ENCODE measurements at places on chromosomes 3 and 15. TPM values are rescaled to one million over a fixed set of nuclear protein-coding genes. Genes with fewer than 3 reads are reported as not detected.

Gene NEDD4
- 9.6 TPM for total RNA-seq

Gene MST1
- 9.3 TPM for total RNA-seq

Gene CCR3
- not detected for total RNA-seq

Gene GOLGA8S
- 0.07 TPM for total RNA-seq

Gene PRRT3
- total RNA-seq: 18.8 TPM

Gene AHSG
- total RNA-seq: not detected

GRCh38 chr15:80246425-80246894 lies 5.6 kb downstream of the CTXND1 start:
- H3K27ac ChIP-seq: no peak overlapping the region
- H3K27me3 ChIP-seq: peaks cover 10% of the 10 kb centered on the region
- no peak overlapping the region for H3K4me3 ChIP-seq
- no peaks in the 10 kb centered on the region for H3K4me1 ChIP-seq
- no peak for DNase-seq

- no peak overlapping the region for H3K27ac ChIP-seq
- H3K36me3 ChIP-seq: no peaks in the 10 kb centered on the region
- H3K4me3 ChIP-seq: no peak overlapping the region
- H3K27me3 ChIP-seq: no peaks in the 10 kb centered on the region
- H3K4me1 ChIP-seq: no peaks in the 10 kb centered on the region
Observed at GRCh38 chr3:63807961-63808565, 11.0 kb upstream of the C3orf49 start.

DNA sequence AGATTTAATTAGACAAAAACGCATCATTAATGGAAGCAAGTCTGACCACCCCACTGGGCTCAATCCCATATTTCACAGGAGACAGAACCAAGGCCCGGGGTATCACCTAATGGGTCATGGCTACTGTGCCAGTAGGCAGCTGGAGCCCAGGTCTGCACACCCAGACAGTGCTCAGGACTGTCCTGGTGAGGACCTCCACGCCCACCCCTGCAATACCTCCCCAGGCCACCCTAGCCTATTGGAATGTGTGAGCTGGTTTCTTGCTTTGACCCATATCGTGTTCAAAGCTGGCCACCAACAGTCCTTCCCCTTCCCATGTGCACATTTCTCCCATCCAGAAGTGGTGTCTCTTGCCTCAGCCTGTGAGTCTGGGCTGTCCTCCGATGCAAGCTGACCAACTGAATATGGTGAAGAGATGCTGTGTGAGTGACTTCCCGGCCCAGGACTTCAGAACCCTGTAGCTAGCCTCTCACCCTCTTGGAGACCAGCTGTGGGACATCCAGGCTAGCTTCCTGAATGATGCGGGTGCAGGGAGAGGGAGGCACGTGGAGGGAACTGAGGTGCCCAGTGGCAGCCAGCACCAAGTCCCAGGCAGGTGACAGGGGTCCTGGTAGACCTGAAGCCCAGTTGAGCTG lies 19.1 kb downstream of the SLC6A20 start:
- DNase-seq: peak; percentile 18
- H3K36me3 ChIP-seq: no peaks in the 10 kb centered on the region
- H3K27me3 ChIP-seq: 0 out of 2 replicates have a peak, but pooled peaks cover 2% of the 10 kb centered on the region
- H3K4me1 ChIP-seq: no peaks in the 10 kb centered on the region
- H3K4me3 ChIP-seq: no peak overlapping the region

GRCh38 chr3:32616267-32616962 lies 45.8 kb upstream of the DYNC1LI1 start:
- no peak overlapping the region for H3K27ac ChIP-seq
- no peak for DNase-seq
- no peaks in the 10 kb centered on the region for H3K4me1 ChIP-seq
- H3K36me3 ChIP-seq: peaks cover 2% of the 10 kb centered on the region

DNA sequence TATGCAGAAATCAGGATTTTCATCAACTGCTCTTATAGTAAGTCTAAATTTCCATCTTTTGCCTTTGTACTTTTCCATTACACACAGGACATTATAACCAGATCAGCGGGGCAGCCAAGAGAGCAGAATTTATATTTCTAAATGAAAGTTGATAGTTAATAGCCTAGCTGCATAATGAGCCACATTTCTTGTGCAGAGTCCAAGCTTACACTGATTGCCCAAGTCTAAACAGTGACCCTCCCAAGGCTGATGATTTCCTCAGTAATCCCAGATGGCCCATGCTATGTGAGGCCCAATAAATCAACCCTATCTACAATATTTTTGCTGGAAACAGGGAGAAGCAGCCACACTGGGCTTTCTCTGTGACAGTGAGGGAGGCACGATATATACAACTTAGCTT lies 475.8 kb upstream of the KCNMB2 start:
- no peak overlapping the region for H3K4me3 ChIP-seq
- no peaks in the 10 kb centered on the region for H3K27me3 ChIP-seq
- peaks cover 1% of the 10 kb centered on the region for H3K36me3 ChIP-seq
- no peak for DNase-seq
- no peak overlapping the region for H3K27ac ChIP-seq

DNA sequence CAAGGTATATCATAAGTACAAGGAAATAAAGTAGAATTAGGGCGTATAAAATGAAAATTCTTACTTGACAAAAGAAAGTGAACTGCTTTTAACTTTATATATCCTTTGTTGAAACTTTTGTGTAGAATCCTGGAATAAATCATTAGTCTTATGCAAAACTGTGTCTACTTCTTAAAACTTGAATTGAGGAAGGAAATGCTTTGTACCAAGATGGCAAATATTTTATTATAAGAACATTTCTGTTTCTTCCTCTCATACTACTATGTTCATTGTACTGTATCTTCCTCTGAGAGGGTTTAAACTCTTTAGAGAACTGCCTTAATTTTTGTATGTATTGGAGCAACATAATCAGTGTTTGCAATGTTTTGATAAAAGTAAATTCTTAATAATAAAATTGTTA lies 42.0 kb downstream of the RASA2 start:
- no peaks in the 10 kb centered on the region for H3K27me3 ChIP-seq
- H3K36me3 ChIP-seq: peaks cover 7% of the 10 kb centered on the region
- no peak overlapping the region for H3K27ac ChIP-seq

GRCh38 chr15:99966815-99967214 lies 233.6 kb upstream of the LYSMD4 start:
- no peak overlapping the region for H3K27ac ChIP-seq
- H3K27me3 ChIP-seq: no peaks in the 10 kb centered on the region
- H3K4me1 ChIP-seq: no peaks in the 10 kb centered on the region
- H3K36me3 ChIP-seq: no peaks in the 10 kb centered on the region
